ENCODE measurements at places on chromosomes 12 and 14.

DNA sequence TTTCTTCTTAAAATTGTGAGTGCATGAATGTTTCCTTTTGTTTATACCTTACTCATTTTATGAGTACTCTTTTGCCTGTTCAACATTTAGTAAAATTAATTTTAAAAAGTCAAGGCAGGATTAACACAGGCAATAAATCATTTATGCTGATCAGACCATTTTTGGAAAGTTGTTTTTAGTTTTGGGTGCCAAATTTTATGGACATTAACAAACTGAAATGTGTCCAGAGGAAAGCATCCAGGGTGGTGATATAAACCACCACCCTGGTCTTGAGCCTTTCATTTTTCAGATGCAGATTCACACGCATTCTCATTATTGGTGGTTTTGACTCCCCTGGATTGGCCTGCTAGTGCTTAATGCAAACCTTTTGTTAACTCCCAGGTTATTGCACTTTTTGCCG lies 26.3 kb downstream of the RASSF8 start:
- DNase-seq = no peak

GRCh38 chr14:63342371-63342770 lies 23.6 kb upstream of the GPHB5 start:
- DNase-seq = no peak

GRCh38 chr12:24480766-24481449 lies 468.0 kb downstream of the BCAT1 start:
- DNase-seq = no peak

DNA sequence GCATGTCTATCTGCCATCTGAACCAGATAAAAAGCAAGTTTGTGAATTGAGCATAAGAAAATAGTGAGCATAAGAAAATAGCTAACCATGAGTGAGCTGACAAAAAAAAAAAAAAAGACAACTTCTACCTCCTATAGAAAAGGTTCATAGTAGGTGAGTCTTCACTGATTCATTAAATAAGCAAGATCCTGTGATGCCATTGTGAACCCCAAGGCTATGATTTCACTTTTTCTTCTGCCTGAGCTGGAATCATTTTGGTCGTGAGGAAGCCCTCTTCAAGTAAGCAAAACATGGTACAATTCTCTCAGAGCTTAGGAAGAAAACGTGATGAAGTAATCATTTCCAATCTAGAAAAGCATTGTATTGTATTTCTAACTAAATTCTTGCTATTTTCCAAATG lies 1.2 kb downstream of the PIK3C2G start:
- no peak for DNase-seq

DNA sequence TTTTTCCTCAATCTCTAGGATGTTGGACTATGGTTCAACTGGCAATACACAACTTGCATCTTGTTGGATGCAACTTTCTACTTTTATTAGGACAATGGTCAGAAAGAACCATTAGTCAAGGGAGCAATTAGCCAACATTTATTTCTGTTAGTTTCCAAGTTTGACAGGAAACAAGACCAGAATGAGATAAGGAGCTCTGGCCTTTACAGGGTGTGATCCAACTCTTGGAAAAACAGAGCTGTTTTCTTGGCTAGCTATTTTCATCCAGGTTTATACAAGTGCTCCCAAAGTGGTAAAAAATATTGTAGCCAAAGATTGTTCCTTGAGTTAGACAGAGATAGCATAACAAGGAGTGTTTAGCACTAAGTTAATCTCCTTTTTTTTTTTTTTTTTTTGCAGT lies 3.9 kb upstream of the SYNE2 start:
- DNase-seq = no peak

DNA sequence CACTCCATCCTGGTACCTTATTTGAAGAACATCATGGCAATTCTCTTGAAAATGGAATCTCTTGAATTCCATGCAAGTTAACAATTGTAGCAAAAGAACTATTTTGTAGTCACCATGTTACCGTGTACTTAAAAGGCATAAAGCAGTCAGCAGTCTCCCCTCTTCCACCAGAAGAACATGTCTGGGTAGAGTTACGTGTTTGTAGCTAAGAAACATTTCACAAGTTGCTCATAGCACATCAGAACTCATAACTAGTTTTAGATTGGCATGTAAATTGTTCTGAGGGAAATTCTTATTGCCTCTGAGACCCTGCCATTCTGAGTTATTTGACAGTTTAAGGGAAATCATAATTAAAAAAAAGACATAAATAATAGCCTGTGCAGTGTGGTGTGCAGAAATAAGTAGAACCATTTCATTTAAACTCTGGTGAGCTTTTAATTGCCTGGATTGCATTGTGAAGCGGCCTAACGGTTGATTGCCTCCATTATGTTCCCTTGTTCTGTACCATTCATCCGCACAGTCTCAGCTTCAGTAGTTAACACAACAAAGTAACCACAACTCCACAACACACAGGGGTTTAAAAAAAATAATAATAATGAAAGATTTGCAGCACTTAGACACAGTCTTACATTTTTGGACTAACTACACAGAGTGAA lies 2.6 kb downstream of the LMO3 start:
- DNase-seq = no peak

GRCh38 chr14:85296456-85297210 lies 233.3 kb upstream of the FLRT2 start:
- DNase-seq = no peak

- DNase-seq = no peak
Observed at GRCh38 chr12:43636725-43637463, 84.9 kb upstream of the ADAMTS20 start.

DNA sequence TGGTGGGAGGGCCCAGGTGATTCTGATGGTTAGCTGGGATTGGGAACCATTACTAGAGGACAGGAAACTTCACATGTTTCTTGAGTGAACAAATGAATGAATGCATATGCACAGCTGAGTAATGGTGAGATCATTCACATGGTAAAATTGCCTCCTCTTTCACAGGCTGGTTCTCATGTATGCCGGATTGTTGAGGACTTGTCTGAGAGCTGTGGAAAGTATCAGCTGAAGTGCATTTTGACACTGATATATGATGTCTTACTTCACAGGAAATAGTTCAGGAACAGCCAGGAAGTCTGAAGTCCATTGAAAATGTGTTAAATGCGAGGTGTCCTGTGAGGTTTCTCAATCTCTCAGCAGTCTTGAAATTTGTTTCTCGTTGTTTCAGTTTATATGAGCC lies 77.6 kb upstream of the DACT1 start:
- DNase-seq = no peak

GRCh38 chr12:130413909-130414308 lies 76.2 kb downstream of the PIWIL1 start:
- no peak for DNase-seq

- no peak for DNase-seq
Observed at GRCh38 chr14:59268858-59269257, 80.4 kb downstream of the DAAM1 start.
